CD8-positive, alpha-beta memory T cell (primary cell): ENCODE measurements at places on chromosomes 5 and 9. TPM values are rescaled to one million over a fixed set of nuclear protein-coding genes. Genes with fewer than 3 reads are reported as not detected.

Gene UGT3A1
- total RNA-seq: not detected

Gene AGGF1
- total RNA-seq: 31.1 TPM

Gene BARX1
- not detected for total RNA-seq

Gene IRX4
- not detected for total RNA-seq

GRCh38 chr9:107226421-107226820 lies 56.7 kb upstream of the RAD23B start:
- DNase-seq: no peak
- no peaks in the 10 kb centered on the region for H3K27me3 ChIP-seq
- no peak overlapping the region for H3K27ac ChIP-seq

DNA sequence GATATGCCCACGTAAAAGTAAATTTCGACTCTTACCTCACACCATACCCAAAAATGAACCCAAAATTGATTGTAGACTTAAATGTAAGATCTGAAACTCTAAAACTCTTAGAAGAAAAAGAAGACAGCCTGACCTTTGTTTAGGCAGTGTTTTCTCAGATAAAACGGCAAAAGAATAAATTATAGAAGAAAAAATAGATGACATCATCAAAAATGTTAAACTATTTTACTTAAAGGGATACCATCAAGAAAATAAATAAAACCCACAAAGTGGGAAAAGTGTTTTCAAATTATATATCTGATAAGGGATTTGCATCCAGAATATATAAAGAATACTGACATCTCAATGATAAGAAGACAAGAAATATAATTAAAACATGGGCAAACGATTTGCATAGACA lies 862.7 kb downstream of the DTWD2 start:
- no peaks in the 10 kb centered on the region for H3K4me1 ChIP-seq
- no peaks in the 10 kb centered on the region for H3K27me3 ChIP-seq
- no peak for DNase-seq

DNA sequence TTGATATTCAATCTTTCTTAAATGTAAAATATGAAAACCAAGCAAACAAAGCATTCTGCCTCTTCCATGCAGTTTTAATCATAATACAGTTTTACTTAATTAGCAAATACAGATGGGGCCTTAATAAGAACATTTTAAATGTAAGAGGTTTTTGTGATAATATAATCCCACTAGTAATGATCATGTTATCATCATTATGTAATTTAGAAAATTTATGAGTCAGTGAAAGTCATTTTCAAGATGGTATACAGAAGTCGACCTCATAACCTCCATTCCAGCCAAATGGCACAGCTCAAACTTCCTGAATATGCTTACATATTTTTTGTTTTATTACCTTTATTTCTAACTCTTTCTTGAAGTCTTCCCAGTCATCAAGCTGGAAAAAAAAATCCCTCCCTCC lies 102.2 kb upstream of the GNA14 start:
- no peak overlapping the region for H3K27ac ChIP-seq
- no peak overlapping the region for H3K4me3 ChIP-seq
- no peaks in the 10 kb centered on the region for H3K27me3 ChIP-seq
- no peaks in the 10 kb centered on the region for H3K36me3 ChIP-seq
- no peaks in the 10 kb centered on the region for H3K4me1 ChIP-seq
- no peak for DNase-seq

- H3K4me3 ChIP-seq: no peak overlapping the region
- peaks cover 17% of the 10 kb centered on the region for H3K36me3 ChIP-seq
- H3K27ac ChIP-seq: no peak overlapping the region
- H3K27me3 ChIP-seq: no peaks in the 10 kb centered on the region
These were observed 42.2 kb downstream of the GPR107 start for GRCh38 chr9:130095872-130096271.
